T-helper 2 cell treated with Interferon-gamma antibody and Interleukin-4, amounts not matched to agents 100 ng/mL and 5 ng/mL, for 36 hours (primary cell): ENCODE measurements at places on chromosomes 12 and 14. TPM values are rescaled to one million over a fixed set of nuclear protein-coding genes. Genes with fewer than 3 reads are reported as not detected.

OR4E2 gene
- not detected in 2 replicates for total RNA-seq

IGF1 gene
- 0.41 and 0.75 TPM in 2 replicates for total RNA-seq

LTBP2 gene
- total RNA-seq = 0.09 and 0.16 TPM in 2 replicates

TEX52 gene
- total RNA-seq = 0.16 TPM in 1 of 2 replicates, not detected in the other

BMAL2 gene
- total RNA-seq = 35.2 and 36.5 TPM in 2 replicates

USP30 gene
- 7.3 and 7.8 TPM in 2 replicates for total RNA-seq

AGAP2 gene
- total RNA-seq = 57.1 and 59.4 TPM in 2 replicates

MMP19 gene
- total RNA-seq = 0.05 TPM in 1 of 2 replicates, not detected in the other

SMCO2 gene
- 0.45 and 0.84 TPM in 2 replicates for total RNA-seq

TTC7B gene
- total RNA-seq = 5.0 and 7.2 TPM in 2 replicates

DPPA3 gene
- not detected in 2 replicates for total RNA-seq

SMIM41 gene
- not detected in 2 replicates for total RNA-seq

RDH16 gene
- total RNA-seq = 0.23 and 0.32 TPM in 2 replicates

MYBPC1 gene
- not detected in 2 replicates for total RNA-seq

GPHB5 gene
- not detected in 2 replicates for total RNA-seq

C1QL4 gene
- total RNA-seq = not detected in 2 replicates

KLRG1 gene
- total RNA-seq = 3.5 TPM in 2 replicates

RPS6KL1 gene
- total RNA-seq = 9.4 and 11.3 TPM in 2 replicates

HOXC12 gene
- total RNA-seq = not detected in 2 replicates

POTEM gene
- not detected in 2 replicates for total RNA-seq

IRAK3 gene
- 0.93 and 1.4 TPM in 2 replicates for total RNA-seq

GPR84 gene
- total RNA-seq = 0.32 and 0.39 TPM in 2 replicates

A2M gene
- total RNA-seq = not detected in 2 replicates

POTEG gene
- not detected in 2 replicates for total RNA-seq

PSME1 gene
- total RNA-seq = 517 and 520 TPM in 2 replicates

COL2A1 gene
- 0.32 TPM in 1 of 2 replicates, not detected in the other for total RNA-seq

LALBA gene
- not detected in 2 replicates for total RNA-seq

NPFF gene
- not detected in 2 replicates for total RNA-seq

GON7 gene
- total RNA-seq = 14.9 and 16.2 TPM in 2 replicates

ULK1 gene
- 21.3 and 24.1 TPM in 2 replicates for total RNA-seq

TMEM63C gene
- 0.43 and 0.80 TPM in 2 replicates for total RNA-seq

CACNA1C gene
- total RNA-seq = 0.09 and 0.14 TPM in 2 replicates

LDHB gene
- 1,291 and 1,307 TPM in 2 replicates for total RNA-seq

PRIMA1 gene
- not detected in 2 replicates for total RNA-seq

IL23A gene
- 8.6 and 10.1 TPM in 2 replicates for total RNA-seq

TMCC3 gene
- not detected in 2 replicates for total RNA-seq

NR4A1 gene
- total RNA-seq = 4.4 and 6.4 TPM in 2 replicates

LTBR gene
- 0.14 and 0.20 TPM in 2 replicates for total RNA-seq

GLIPR1L1 gene
- not detected in 2 replicates for total RNA-seq

GALNT9 gene
- not detected in 2 replicates for total RNA-seq

SLC25A21 gene
- not detected in 2 replicates for total RNA-seq

GARIN6 gene
- total RNA-seq = not detected in 2 replicates

RAB35 gene
- 87.2 and 90.3 TPM in 2 replicates for total RNA-seq

KRT74 gene
- total RNA-seq = not detected in 2 replicates

KRT72 gene
- total RNA-seq = 0.27 and 0.30 TPM in 2 replicates

STAB2 gene
- not detected in 2 replicates for total RNA-seq

MTERF2 gene
- total RNA-seq = 4.2 and 4.8 TPM in 2 replicates

THTPA gene
- total RNA-seq = 10.9 and 19.9 TPM in 2 replicates

GPR132 gene
- 31.8 and 33.0 TPM in 2 replicates for total RNA-seq

IFNG-AS1 gene
- not detected in 2 replicates for total RNA-seq

ZNF891 gene
- 2.3 and 2.4 TPM in 2 replicates for total RNA-seq

KCNC2 gene
- not detected in 2 replicates for total RNA-seq

VEZT gene
- 39.3 and 42.0 TPM in 2 replicates for total RNA-seq

KITLG gene
- total RNA-seq = 0.16 TPM in 1 of 2 replicates, not detected in the other

MLXIP gene
- total RNA-seq = 42.1 and 44.7 TPM in 2 replicates

GYS2 gene
- 0.11 and 0.23 TPM in 2 replicates for total RNA-seq

ETFBKMT gene
- 0.73 and 1.0 TPM in 2 replicates for total RNA-seq

EFCAB11 gene
- 6.4 and 6.5 TPM in 2 replicates for total RNA-seq

ATF1 gene
- 50.3 and 54.5 TPM in 2 replicates for total RNA-seq

PPP1R13B gene
- total RNA-seq = 8.9 and 10.3 TPM in 2 replicates
